ENCODE measurements at places on chromosomes 2 and 18.

DNA sequence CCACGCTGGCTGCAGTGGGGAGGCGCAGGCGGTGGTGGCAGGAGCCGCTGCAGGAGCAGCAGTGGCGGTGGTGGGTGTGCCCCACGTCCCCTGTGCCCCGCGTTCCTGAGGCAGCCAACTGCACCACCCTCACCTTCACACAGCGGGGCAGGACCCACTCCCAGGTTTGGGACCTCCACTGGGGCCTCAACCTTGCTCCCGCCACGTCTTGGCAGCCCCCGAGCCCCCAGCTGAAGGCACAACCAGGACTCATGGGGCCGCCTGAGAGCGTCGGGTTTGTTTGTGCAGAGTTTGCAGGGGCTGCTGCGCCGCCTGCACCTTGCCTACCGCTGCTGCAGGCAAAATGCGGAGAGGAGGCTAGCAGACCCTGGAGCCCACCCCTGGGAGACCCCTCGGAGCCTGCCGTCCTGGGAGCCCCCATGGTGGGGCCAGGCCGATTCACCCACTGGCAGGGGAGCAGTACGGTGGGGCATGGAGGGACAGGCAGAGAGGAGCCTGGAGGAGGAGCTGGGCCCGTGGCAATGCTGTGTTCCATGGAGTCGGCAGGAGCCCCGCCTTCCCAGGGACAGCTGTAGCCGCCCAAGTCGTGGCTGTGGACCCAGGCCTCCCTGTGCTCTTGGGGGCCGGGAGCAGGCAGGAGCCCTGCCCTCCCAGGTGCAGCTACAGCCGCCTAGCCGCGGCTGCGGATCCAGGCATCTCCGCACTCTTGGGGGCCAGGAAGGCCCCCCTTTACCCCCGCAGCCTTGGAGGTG, 14.7 kb upstream of the EML6 start:
- DNase-seq, result peak; percentile 33

DNA sequence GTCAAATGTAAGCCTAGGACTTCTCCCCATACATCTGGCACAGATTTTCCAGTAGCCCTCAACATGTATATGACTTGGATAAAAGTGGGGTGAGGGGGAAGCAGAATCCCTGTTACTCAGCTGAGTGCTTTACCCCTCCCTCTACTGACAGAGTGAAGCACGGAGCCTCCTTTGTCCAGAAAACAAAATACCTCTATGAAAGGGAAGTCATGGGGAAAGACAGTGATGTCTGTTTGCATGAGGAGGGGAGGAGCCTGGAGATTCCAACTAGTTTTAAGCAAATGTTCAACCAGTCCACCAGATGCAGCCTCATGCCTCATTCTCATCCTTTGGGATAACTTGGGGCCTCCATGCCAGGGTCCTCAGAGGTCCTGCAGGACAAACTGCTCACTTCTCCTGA, 203.9 kb downstream of the SMAD2 start:
- DNase-seq, result no peak

GRCh38 chr2:128325611-128326181, 7.0 kb upstream of the HS6ST1 start:
- DNase-seq, result no peak

DNA sequence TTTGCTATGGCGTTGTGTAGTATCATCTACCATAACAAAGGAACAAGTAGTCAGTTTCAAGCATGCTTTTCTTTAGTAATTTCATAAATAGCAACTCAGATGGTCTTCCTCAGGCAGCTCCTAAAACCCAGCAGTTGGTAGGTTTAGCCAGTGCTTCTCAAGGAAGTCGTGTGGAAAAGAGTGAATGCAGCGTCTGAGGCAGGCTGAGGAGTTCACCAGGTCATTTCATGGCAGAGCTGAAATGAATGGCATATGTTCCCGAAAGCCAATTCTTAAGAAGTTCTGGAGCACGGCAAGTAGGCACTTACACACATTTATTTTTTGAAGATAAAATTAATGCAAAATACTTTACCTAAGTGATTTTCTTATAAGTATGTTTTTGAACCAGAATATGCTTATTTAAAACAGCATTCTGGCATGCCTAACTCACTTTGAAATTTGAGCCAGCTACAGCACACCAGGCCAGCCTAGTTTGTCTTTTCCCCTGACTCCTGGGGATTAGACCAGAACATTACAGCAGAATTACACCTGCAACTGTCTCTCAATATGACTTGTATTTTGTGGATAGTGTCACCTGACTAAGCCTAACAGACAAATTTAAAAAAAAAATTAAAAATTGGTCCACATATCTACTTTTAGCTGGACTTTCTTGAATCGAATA, 62.2 kb downstream of the OSBPL6 start:
- DNase-seq, result no peak

- peak; percentile 57 for DNase-seq
These were observed at the start of gene KLF7 for GRCh38 chr2:207165121-207166038. Gene KLF7 (minus strand): TSS chr2:207165948. CDS start chr2:207165568, 380 bp downstream.

- DNase-seq, result no peak
These were observed 468.2 kb upstream of the POU3F3 start for GRCh38 chr2:104385743-104386142.
